ENCODE measurements at places on chromosomes 4 and X.

DNA sequence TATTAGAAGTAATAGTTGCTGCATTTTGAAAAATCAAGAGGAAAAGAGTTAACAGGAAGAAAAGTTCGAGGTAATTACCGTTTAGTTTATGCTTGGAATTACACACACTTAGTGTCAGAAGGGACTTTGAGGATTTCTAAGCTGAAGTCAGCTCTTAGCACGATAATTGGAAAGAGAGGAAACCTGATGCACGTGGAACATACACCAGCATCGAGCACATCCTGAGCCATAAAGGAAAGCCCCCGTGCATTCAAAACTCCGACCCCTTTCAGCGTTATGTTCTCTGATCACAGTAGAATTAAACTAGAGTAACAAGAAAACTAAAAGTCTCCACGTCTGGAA lies 400 bp upstream of the PAQR3 start:
- no peak for DNase-seq

- no peak for DNase-seq
Observed at GRCh38 chr4:122576261-122577188, 44.3 kb downstream of the IL21 start.

DNA sequence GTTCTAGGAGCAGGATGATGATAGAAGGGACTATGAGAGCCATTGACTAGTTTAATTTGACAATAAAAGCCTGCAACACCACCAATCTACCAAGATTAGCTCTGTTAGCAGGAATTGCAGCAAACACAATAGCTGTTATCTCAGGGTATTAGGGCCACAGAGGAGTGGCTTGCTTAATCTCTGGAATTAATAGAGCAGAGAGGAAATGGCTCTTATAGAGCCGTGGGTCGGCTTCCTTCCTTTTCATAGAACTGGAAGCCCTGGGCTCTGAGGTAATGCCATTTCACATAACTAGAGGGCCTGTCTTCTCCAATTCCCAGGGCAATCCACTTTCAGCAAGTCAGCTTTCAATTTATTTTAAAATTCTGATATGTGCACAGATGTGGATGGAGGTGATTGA lies 83.0 kb downstream of the MAMLD1 start:
- no peak for DNase-seq

DNA sequence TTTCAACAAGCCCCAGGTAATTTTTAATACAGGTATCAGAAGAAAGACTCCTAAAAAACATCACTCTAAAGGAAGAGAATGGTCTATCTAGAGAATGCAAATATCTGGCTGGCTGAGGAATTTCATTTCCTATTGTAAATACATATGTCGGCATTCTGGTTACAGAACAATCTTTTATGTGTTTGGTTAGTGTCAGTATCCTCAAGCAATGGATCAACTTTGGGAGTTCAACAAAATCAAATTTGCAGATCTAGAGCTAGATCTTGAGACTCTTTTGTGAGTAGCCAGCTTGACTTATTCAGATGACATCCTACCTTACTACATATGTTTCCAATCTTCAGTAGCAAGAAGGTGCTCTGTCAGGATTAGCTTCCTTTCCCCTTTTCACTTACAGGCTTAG lies 145.1 kb downstream of the BTC start:
- no peak for DNase-seq

DNA sequence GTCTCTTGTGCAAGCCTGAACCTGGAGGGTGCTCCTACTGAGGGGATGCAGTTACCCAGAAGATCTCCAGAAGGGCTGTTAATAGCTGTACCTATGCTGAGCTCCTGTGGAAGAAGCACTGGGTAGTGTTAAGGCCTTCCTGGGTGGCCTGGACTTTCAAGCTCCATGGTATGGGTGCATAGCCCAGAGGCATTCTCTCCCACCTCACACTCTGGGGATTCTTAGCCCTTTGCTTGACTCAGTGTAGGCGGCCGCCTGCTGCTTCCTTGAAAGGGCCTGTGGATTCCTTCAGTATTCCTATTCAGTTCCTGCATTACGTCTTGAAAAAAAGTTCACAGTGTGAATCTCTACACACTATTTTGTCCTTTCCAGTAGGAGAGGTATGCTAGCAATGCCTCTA lies 235.7 kb upstream of the MAGEB16 start:
- DNase-seq: no peak

Data from RWPE2 (cell line).